ENCODE measurements at places on chromosomes 11 and 22.

DNA sequence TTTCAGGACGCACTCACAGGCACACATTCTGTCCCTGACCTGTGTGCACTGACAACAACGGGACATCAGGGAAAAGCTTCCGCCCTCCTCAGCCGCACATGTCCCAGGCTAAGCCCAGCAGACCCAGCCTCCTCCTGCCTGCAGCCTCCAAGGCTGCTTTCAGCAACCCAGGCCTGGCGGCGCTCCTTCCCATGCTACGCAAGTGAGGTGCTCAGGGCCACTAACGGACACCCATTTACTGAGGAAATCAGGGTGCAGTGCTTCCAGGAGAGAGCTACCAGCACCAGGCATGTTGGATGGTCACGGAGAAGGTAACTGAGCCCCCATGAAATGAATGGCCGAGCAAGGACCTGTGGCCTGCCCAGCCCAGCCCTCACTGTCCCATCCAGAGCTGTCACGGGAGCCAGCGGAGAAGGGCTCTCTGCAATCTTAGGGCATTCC is 6.9 kb downstream of the MOB2 start:
- DNase-seq: no peak

GRCh38 chr11:104918113-104918824 is 20.0 kb upstream of the CASP12 start:
- no peak for DNase-seq

DNA sequence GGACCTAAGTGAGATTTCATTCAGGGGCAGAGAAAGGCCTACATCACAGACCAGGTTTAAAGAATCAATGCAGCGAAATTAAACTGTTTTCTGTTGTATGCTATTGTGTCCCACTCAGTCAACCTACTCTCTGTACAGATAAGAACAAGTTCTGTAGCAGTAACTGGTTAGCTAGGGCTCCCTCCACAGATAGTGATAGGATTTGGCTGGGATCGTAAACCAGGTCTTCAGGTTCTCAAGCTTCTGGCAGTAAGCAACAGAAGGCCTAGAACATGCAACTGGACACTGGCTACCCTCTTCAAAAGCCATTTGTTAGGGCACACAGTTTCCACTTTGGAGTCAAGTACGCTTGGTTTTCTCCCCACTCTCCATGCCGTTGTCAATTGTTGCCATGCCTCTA is 69.2 kb downstream of the GDPD4 start:
- DNase-seq: no peak

DNA sequence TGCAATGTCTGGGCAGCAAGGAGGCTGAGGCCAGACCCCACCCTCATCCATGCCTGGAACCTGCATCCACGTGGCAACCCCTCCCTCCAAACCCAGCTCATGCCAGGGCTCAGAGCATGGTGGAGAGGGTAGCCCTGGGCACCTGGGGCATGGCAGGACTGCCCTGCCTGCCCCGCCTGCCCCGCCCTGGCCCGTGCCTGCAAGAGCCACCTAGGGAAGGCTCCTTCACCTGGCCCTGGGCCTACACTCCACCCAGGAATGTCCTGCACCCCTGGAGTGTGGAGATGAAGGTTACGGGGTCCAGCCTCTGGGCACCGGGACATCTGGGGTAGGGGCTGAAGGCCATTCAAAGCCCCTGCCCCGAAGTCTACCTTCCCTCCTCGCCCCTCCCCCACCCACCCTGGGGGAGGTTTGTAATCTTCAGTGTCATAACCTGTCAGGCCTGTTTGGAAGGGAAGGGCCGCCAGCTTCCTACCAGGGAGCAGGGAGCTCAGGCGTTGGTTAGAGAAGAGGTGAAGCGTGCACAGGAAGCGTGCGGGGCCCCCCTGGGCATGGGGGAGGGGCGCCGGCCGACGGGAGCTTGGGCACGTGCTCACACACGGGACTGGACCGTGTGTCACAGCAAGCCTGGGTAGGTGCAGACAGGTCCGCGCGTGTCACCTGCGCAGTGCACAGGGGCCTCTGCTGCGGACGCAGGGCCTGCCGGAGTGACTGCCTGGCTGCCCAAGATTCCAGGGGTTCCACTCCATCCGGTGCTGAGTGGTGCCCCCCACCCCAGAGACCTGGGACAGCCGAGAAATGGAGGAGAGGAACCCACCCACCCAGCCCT is 30.7 kb upstream of the TH start:
- no peak for DNase-seq

GRCh38 chr11:44634401-44635281 is 69.2 kb downstream of the CD82 start:
- no peak for DNase-seq

DNA sequence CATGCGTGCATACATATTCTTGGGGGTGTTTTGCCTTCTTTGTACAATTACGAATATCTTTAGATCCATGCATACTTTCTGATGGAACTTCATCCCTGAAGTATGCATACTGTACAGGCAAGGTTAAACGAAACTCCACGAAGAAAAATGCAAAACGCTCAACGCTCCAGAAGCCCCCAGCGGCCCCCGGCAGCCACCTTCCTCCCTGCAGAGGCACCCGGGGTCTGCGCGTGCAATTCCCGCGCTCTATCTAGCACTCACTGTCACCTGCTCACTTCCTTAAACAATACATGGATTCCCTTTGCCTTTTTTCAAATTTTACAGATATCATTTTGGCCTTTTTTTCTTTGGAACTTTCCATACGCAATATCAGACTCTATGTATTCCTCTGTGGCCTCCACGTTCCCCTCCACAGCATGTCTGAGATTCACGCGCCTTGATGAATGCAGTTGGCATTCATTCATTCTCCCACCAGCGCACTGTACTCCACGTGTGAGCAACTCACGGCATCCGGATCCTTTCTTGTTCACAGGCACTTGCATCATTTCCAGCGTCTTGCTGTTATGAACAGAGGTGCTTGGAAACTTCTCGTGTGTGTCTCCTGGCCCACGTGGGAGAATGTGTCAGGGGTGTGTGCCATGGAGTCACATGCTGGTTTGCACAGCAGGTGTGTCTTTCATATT is 214.3 kb downstream of the CTTN start:
- no peak for DNase-seq

- DNase-seq: no peak
These were observed 120.7 kb upstream of the TOP3B start for GRCh38 chr22:22103078-22103875.

GRCh38 chr11:17343907-17344306 is 7.7 kb upstream of the NCR3LG1 start:
- no peak for DNase-seq

DNA sequence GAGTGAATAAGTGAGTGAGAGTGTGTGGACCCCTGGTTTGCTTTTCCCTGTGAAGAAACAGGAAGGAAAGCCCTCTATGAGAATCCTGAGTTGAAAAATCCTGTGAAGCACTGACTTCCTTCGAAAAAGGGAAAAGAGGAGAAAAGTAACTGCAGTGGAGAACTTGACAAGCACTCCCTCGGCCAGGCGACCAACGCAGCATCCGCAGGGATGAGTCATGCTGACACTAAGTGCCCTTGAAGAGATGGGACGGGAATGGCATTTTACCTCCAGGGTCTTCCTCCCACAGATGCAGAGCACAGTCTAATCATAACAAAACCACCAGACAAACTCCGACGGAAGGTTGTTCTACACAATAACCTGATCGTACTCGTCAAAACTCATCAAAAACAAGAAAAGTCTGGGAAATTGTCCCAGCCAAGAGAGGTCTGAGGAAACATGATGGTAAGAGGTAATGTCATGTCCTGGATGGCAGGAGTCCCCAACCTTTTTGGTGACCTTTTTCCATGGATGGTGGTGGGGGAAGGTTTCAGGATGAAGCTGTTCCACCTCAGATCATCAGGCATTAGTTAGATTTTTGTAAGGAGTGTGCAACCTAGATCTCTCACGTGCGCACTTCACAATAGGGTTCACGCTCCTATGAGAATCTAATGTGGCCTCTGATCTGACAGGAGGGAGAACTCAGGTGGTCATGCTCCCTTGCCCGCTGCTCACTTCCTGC is 132.2 kb upstream of the B3GAT1 start:
- no peak for DNase-seq

- no peak for DNase-seq
These were observed 734 bp downstream of the C11orf58 start for GRCh38 chr11:16738947-16739815.

DNA sequence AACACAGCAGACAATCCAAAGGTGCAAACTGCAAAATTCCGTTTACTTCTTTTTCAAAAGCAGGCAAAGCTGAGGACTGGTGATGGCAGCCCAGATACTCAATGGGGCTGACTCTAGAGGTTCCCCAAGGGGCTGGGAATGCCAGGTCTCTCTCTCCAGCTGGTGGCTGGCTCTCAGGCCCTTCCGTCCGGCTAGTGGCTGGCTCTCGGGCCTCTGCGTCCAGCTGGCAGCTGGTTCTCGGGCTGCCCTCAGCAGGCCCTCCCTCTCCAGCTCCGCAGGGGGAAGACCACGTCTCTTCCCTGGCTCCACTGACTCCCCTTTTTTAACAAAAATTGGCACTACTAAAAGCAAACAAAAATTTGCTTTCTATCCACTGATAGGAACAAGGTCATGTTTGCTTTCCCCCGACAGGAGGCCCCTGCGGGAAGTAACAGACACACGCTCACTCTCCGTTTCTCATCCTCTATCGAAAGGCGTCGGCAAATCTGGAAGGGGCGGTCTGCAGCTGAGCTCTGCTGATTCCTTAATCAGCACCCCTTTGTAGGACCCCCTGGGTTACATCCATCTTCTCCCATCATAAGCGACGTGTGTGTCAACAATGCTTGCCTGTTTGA is 381.4 kb downstream of the BRD1 start:
- DNase-seq: no peak

DNA sequence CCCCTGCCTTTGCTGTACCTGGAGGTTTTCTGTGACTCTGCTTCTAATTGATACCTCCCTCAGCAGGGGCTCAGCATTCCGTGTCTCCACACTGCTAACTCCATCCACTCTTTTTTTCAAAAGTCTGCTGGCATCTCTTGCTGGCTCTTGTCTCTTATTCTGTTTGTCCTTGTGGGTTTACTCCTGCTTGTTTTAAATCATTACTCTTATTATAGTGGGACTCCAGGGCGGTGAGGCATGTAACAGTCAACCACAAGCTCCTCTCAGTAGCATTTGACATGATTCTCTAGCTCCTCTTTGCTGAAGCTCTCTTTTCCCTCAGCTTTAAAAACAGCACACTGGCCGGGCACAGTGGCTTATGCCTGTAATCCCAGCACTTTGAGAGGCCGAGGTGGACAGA is 260.2 kb upstream of the NARS2 start:
- DNase-seq: no peak

DNA sequence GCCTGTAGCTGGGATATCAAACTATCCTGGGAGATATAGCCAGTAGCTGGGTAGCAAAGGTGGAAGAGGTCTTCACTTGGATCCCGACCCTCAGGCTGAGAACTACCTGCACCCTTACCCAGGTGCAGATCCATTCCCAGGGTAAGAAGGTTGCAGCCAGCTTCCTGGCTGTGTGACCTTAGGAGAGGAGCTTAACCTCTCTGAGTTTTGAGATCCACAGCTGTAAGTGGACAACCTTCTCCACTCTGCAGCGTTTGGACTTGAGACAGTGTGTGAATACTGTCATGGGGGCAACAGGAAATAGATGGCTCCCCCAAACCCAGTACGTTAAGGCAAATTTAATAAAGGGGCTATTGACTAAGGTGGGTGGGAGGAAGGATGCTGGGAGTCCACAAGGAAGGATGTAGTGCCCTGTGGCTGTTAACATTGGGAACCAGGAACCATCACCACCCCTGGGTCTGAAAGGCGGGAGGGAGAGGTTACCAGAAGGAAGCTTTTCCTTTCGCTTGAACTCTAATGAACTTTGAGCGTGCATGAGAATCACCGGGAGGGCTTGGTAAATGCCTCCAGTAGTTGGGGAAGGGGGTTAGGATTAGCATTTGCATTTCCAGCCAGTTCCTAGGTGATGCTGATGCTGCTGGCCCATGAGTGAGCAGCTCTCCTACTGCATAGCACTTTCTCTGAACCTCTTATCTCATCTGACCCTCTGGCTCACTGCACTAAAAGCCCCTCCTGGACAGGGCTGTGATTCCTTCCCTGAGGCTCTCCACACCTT is 24.4 kb downstream of the SGSM1 start:
- no peak for DNase-seq

- DNase-seq: no peak
These were observed 77.9 kb downstream of the KCNQ1OT1 start for GRCh38 chr11:2621894-2622293.

GRCh38 chr11:62456630-62457029 is 37.8 kb downstream of the SCGB1A1 start:
- no peak for DNase-seq

GRCh38 chr11:27621405-27622161 is 78.7 kb downstream of the BDNF start:
- no peak for DNase-seq

DNA sequence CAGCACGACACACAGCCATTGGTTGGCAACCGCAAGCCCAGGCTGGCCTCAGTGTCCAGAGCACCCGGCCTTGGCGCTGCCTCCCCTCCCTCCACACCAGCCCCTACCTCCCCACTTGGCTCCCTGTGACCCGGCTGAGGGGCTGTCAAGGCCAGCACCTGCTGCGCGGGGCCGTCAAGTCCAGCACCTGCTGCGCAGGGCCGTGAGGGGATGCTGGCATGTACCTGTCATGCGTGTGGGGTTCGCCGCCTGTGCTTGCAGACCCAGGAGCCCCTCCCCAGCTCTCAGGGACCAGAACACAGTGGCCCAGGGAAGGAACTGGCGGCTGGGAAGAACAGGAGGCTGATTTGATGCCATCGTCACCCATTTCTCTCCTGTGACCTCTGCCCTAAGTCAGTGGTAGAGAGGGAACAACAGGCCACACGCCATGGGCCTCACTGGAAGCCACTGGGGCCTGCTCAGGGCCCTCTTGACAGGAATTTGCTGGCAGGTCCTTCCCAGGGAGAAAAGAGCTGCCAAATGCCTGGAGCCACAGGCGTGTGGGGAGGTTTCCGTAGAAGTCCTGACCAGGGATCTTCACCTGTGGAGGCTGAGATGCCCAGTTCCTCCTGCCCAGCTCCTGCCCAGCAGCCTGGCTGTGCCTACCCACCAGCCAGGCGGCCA is 37.6 kb downstream of the TBX1 start:
- DNase-seq: no peak

- DNase-seq: no peak
These were observed 11.1 kb downstream of the SPTBN2 start for GRCh38 chr11:66717925-66718319.

DNA sequence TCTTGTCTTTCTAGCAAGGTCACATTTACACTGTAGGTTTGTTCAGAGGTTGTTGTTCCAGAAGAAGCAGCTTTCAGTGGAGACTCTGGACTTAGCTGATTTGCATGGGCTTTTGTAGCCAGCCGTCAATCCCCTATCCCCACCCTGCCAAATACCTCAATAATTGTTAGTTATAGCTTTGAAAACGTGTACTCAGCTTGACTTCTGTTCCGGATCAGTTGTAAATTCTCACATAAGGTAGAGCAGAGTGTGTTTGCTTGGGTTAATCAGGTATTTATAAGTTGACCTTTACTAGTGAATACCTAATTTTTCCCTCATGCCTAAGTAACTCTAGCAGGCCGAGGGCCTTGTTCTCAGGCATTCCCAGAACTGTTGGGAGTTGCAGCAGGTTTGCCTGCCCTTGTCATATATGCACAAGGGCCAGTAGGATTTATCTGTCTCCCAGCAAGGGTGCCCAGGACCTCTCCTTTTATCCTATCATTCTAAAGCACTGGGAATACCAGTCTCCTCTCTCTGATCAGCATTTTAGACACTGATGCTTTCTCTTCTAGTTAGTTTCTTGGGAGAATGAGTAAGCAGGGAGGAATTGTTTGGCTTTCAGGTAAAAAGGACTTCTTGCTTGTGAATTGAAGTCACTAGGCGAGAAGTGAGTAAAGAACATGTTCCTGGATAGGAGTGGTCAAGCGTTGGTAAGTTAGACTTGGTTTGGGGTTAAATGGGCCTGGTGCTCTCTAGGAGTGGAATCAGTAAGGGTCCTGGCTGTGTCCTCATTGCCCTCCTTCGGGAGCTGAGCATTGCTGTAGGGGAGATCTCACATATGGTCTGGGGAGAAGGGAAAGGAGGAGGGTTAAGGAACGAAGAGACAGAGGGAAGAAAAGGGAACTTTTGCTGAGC is 22.1 kb downstream of the STIM1 start:
- DNase-seq: no peak

Measured in stimulated activated CD8-positive, alpha-beta memory T cell treated with anti-CD3 and anti-CD28 coated beads, Interleukin-2, amount 100 ng/mL, for 1 hour (primary cell).